ENCODE measurements at places on chromosomes 3 and 15. TPM values are rescaled to one million over a fixed set of nuclear protein-coding genes. Genes with fewer than 3 reads are reported as not detected.
A peak's percentile ranks its signal among the peaks of the same experiment; 100 is the strongest.

GRCh38 chr3:187287256-187287655 lies 4.3 kb downstream of the MASP1 start:
- DNase-seq: no peak
- no peaks in the 10 kb centered on the region for H3K4me1 ChIP-seq
- H3K4me3 ChIP-seq: no peak overlapping the region

COX17 gene
- total RNA-seq: 23.9 TPM

C3orf70 gene
- total RNA-seq: 0.20 TPM

ALCAM gene
- total RNA-seq: 21.9 TPM

- no peaks in the 10 kb centered on the region for H3K4me1 ChIP-seq
- DNase-seq: no peak
- H3K27me3 ChIP-seq: no peaks in the 10 kb centered on the region
- no peak overlapping the region for H3K27ac ChIP-seq
- H3K4me3 ChIP-seq: no peak overlapping the region
- H3K36me3 ChIP-seq: no peaks in the 10 kb centered on the region
Measured at GRCh38 chr15:68696414-68697363, 117.9 kb downstream of the CORO2B start.

- H3K4me3 ChIP-seq: no peak overlapping the region
- no peaks in the 10 kb centered on the region for H3K4me1 ChIP-seq
- no peaks in the 10 kb centered on the region for H3K27me3 ChIP-seq
- H3K36me3 ChIP-seq: no peaks in the 10 kb centered on the region
- no peak for DNase-seq
- no peak overlapping the region for H3K27ac ChIP-seq
Measured at GRCh38 chr3:41095702-41096101, 103.6 kb upstream of the CTNNB1 start.

CCR8 gene
- not detected for total RNA-seq

- H3K27me3 ChIP-seq: no peaks in the 10 kb centered on the region
- DNase-seq: no peak
- H3K4me1 ChIP-seq: no peaks in the 10 kb centered on the region
- no peak overlapping the region for H3K4me3 ChIP-seq
- no peaks in the 10 kb centered on the region for H3K36me3 ChIP-seq
Measured at GRCh38 chr15:100542290-100542689, 13.5 kb upstream of the CERS3 start.

DNA sequence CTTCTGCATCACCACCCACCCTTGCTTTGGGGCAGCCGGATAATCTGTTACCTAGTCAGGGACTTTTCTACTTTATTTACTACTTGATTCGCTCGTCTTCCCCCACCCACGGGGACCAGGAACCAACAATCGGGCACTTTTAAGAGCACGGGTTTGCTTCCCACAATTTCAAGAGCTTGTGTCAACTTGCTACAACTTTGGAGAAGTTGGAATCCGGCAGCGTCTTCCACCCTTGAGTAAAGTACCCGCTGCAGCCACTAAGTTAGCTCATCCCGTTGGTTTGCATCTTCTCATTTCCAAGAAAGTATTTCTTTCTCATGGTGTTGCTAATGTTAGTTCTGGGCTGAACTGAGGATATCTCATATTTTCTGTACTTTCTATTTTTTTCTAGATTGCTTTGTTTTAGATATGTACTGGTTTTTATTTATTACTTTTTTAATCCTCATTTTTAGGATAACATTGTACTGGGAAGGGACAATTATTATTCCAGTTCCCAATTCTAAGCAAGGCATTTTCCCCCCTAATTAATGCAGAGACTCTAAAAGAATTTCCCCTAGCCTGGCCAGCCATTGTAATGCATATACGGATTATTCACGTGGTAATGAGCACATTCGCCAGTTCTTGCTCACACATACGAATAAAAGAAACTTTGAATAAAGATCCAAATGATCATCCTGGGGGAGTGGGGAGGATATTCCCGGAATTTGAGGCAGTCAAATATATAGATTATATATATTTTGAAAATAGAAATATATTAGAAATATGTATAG lies 4.0 kb downstream of the SOX2 start:
- peaks cover 75% of the 10 kb centered on the region for H3K27me3 ChIP-seq
- H3K27ac ChIP-seq: no peak overlapping the region
- no peaks in the 10 kb centered on the region for H3K4me1 ChIP-seq
- no peak overlapping the region for H3K4me3 ChIP-seq
- no peaks in the 10 kb centered on the region for H3K36me3 ChIP-seq

DNA sequence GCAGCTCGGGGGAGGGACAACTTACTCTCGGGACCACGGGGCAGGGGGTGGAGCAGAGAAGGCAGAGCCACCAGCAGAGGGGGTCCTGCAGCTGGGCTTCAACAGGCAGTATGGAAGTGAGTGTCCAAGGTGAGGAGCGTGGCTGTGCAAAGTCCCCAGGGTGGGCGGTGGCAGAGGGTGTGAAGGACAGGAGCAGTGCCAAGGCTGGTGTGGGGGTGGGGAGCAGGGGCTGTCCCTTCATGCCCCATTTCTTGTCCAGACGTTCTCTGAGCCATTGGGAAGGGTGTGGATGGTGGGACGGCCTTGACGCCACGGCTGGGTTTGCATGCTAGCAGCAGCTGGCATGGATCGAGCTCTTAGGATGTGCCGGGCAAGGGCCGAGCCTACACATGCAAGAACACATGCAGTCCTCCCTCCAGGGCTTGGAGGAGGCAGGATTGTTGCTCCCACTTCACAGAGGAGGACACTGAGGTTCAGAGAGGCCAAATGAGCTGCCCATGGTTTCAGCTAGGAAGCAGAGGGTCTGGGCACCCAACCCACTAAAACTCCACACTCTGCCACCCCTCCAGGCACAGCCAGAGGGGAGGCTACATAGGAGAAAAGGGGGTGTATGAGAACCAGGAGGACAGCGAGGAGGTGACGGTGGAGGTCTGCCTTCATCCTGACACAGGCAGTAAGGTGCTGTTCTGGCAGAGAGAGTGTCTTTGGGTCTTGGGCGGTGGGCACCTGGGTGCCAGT lies 93.6 kb downstream of the TBC1D2B start:
- H3K4me3 ChIP-seq: no peak overlapping the region
- no peaks in the 10 kb centered on the region for H3K36me3 ChIP-seq
- H3K27ac ChIP-seq: no peak overlapping the region

- no peaks in the 10 kb centered on the region for H3K36me3 ChIP-seq
- H3K27me3 ChIP-seq: peaks cover 19% of the 10 kb centered on the region
- H3K27ac ChIP-seq: no peak overlapping the region
- H3K4me3 ChIP-seq: no peak overlapping the region
- H3K4me1 ChIP-seq: no peaks in the 10 kb centered on the region
Measured at GRCh38 chr3:181718987-181719911, 7.5 kb downstream of the SOX2 start.

DNA sequence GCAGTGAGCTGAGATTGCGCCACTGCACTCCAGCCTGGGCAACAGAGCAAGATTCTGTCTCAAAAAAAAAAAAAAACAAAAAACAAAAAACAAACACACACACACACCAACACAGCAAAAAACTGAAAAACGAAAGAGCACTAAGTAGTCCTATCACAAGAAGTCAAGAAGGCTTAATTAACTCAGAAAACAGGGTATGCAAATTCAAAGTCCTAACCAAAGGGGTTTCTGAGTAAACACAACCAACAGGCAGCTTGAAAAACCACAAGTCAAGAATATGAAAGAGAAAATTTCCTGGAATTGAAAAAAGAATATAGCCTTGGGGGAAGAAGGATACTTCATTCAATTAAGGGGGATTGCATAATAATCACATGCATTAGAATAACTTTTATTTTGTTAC lies 37.7 kb upstream of the PARP14 start:
- DNase-seq: no peak
- H3K36me3 ChIP-seq: no peaks in the 10 kb centered on the region
- H3K27ac ChIP-seq: no peak overlapping the region
- H3K4me1 ChIP-seq: no peaks in the 10 kb centered on the region
- no peak overlapping the region for H3K4me3 ChIP-seq

UPK1B gene
- total RNA-seq: not detected

DNA sequence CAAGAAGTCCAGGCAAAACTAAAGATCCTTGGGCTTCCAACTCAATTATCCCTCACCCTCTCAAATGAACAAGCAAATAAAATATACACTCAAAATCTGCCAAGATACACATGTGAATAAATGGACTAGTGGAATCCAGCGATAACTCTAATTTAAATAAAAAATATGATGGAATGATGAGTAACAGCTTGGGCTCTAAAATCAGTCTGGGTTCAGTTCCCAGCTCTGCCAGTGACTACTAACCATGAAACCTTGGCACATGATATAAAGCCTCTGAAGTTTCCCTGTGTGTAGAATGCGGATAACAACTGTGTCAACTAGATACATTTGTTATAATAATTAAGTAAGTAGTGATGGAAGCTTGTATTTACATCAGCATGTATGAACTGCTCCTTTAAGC lies 81.3 kb downstream of the CADPS start:
- H3K4me3 ChIP-seq: no peak overlapping the region
- no peak for DNase-seq
- no peaks in the 10 kb centered on the region for H3K36me3 ChIP-seq
- H3K27ac ChIP-seq: no peak overlapping the region
- no peaks in the 10 kb centered on the region for H3K4me1 ChIP-seq

ZMYND10 gene
- total RNA-seq: 0.53 TPM

DNA sequence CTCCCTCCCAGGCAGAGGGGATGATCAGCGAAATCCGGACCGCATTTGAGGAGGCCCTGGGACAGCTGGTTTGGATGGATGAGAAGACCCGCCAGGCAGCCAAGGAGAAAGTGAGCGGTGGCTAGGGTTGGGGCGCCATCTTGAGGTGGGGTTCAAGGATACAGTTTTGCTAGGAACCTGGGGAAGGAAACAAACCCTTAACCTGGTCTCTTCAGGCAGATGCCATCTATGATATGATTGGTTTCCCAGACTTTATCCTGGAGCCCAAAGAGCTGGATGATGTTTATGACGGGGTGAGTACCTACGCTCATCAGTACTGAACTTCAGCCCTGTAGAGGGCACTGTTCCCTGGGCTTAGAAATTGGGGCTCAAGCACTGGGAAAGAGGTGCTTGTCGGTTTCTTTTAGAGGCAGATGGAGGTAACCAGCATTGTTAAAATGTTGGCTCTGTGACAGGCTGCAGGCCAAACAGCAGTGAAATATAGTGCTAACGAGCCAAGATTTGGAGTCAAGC lies 9.6 kb upstream of the PSMD2 start:
- H3K27me3 ChIP-seq: no peaks in the 10 kb centered on the region
- no peak overlapping the region for H3K4me3 ChIP-seq
- peak; percentile 38 for DNase-seq
- H3K27ac ChIP-seq: no peak overlapping the region
- no peaks in the 10 kb centered on the region for H3K36me3 ChIP-seq
- no peaks in the 10 kb centered on the region for H3K4me1 ChIP-seq

EPB42 gene
- total RNA-seq: not detected

DNA sequence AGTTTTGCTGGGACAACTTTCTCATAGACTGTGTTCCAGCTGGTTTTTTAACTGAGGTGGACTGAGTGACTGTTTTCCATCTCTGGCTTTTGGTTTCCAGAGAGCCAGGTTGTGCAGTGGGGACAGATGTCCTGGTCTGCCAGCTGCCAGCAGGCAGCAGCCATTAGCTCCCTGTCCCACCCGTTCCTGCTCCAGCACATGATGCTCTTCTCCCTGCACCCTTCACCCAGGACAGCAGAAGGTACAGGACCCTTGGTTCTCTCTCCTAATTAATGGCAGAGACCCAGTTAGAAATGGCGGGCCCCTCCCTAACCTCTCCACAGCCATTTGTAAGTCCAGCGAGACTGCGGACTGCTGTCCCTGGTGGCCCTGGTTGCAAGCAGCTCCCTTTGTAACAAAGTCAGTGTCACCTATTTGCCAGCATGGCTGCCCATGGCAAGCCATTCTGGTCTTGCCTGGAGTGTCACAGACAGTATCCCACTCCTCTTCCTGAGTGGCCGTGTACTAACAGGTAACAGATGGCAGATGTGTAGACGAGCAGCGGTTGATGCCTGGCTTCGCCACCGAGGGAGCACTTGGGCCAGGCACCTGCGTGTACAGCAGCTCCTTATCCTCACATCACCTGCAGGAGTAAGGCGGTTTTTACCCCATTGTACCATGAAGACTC lies 148.3 kb downstream of the DNAJB8 start:
- H3K27ac ChIP-seq: no peak overlapping the region
- no peaks in the 10 kb centered on the region for H3K4me1 ChIP-seq
- no peak overlapping the region for H3K4me3 ChIP-seq
- no peak for DNase-seq
- H3K27me3 ChIP-seq: no peaks in the 10 kb centered on the region
- H3K36me3 ChIP-seq: no peaks in the 10 kb centered on the region

DNA sequence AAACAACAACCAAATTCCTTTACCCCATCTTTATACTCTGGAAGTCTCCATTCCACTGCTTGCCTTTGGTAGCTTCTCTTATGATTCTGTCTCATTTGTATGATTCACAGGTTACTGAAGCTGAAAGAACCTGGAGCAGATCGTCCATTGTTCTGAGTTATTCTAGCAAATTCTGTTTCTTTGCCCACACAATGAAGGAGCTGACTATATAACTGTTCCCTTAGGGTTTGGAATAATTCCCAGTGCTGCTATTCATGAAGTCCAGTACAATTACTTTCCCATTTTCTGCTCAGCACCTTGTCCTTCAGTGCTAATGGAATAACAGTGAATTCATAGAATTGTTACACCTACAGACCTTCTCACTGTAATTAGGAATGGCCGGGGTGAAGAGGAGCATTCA lies 167.8 kb downstream of the CHST2 start:
- no peaks in the 10 kb centered on the region for H3K36me3 ChIP-seq
- DNase-seq: no peak
- H3K4me3 ChIP-seq: no peak overlapping the region
- no peaks in the 10 kb centered on the region for H3K4me1 ChIP-seq

SLC28A2 gene
- 0.09 TPM for total RNA-seq

GRCh38 chr15:101088271-101088670 lies 163.6 kb downstream of the CHSY1 start:
- no peak overlapping the region for H3K4me3 ChIP-seq
- H3K36me3 ChIP-seq: no peaks in the 10 kb centered on the region

DNA sequence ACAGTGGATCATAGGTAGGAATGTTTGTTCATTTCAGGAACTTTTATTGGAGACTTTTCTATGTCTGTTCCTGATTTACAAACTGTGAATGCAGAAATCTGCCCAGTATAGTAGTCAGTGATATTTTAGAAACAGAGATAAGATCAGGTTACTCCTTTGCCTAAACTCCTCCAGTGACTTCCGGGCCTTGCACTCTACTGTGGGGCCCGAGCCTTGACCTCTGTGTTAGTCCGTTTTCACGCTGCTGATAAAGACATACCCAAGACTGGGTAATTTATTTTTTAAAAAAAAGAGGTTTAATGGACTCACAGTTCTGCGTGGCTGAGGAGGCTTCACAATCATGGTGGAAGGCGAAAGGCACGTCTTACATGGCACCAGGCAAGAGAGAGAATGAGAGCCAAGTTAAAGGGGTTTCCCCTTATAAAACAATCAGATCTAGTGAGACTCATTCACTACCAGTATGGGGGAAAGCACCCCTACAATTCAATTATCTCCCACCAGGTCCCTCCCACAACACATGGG lies 127.1 kb downstream of the DNAJB8 start:
- DNase-seq: no peak
- no peaks in the 10 kb centered on the region for H3K4me1 ChIP-seq
- no peaks in the 10 kb centered on the region for H3K36me3 ChIP-seq

DNA sequence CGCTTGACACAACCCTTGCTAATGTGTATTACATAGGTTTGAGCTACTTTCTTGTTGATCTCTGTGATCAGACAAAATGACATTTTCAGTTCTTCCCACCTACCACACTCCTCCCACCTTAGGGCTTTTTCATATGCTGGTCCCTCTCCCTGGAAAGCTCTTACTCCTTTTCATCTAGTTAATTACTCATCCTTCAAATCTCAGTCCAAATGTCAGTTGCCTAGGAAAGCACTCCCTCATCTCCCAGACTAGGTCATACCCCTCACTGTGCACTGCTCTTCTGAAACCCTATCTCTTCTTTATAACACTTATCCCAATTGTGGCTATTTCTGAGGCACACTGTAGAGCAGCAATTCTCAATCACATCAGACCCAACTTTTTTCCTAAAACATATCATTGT lies 7.3 kb downstream of the ZNF106 start:
- no peak for DNase-seq
- no peaks in the 10 kb centered on the region for H3K27me3 ChIP-seq
- H3K36me3 ChIP-seq: no peaks in the 10 kb centered on the region
- H3K4me3 ChIP-seq: no peak overlapping the region

GPR176 gene
- 0.83 TPM for total RNA-seq
